ENCODE measurements at places on chromosomes 11 and 22.

DNA sequence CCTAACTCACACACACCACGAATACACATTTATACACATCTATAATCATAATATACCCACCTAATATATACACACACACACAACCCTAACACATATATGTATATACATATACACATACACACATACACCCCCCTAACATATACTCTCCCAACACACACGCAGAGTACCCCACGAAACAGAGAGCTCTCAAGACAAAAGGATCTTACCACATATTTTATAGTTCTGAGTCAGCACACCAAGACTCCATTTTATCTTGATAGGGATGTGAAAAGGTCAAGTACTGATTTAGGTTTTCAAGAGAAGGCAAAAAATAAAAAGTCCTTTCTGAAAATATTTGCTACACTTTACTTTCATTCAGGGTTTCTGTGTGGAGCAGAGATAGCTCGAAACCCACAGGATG lies 1207.2 kb downstream of the LRRC4C start:
- no peak for DNase-seq

DNA sequence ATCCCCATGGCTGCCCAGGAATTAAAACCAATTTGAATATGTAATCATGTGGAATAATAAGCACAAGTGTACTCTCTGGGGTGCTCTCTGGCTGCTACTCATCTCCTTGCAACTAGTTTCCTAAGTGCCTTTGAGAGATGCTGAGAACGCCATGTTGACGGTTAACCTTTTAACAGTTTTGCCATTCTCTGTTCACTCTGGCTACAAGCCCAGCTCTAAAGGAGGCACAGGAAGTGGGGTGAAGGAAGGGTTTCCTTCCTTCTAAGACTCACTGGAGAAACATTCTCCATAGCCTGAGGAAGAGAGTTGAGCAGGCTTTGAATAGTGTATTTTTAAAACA lies 122.0 kb upstream of the ZC3H12C start:
- no peak for DNase-seq

- no peak for DNase-seq
Measured at GRCh38 chr11:111408789-111409727, 30.0 kb upstream of the POU2AF1 start.

GRCh38 chr11:116651098-116651736 lies 121.6 kb downstream of the BUD13 start:
- DNase-seq, result no peak

GRCh38 chr11:128620309-128621100 lies 33.1 kb upstream of the ETS1 start:
- DNase-seq, result no peak

DNA sequence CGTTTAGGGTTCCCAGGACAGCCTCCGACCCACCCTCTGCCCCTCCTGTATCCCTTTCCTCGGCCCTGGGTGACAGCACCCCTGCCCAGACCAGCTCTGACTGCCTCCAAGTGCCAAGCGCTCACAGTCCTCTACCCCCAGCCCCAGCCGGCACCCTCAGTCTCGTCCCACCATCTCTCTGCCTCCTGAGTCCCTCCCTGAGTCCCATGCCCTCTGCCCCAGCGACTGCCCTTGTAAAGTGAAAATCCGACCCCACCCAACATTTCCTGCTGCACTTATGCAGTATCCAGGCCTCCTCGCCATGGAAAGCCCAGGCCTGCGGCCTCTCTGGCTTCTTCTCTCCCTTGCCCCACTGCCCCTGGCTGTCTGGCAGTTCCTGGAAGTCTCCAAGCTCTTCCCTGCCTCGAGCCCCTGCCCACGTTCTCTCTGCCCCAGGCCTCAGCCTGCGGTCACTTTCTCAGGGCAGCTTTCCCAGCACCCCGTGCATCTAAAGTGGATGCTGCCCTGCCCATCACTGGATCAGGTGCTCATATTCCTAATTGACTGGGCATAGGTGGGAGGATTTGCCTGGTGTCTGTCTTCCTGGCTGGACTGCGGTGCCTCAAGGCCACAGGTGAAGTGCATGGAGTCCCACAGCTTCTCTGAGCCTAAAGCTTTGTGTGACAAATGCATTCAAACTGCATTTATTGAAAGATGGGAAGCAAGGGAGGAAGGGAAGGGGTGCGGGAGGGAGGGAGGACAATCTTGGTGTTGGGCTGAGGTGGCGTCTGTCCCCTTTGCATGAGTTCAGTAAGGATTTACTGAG lies 17.7 kb upstream of the IL2RB start:
- DNase-seq, result no peak

DNA sequence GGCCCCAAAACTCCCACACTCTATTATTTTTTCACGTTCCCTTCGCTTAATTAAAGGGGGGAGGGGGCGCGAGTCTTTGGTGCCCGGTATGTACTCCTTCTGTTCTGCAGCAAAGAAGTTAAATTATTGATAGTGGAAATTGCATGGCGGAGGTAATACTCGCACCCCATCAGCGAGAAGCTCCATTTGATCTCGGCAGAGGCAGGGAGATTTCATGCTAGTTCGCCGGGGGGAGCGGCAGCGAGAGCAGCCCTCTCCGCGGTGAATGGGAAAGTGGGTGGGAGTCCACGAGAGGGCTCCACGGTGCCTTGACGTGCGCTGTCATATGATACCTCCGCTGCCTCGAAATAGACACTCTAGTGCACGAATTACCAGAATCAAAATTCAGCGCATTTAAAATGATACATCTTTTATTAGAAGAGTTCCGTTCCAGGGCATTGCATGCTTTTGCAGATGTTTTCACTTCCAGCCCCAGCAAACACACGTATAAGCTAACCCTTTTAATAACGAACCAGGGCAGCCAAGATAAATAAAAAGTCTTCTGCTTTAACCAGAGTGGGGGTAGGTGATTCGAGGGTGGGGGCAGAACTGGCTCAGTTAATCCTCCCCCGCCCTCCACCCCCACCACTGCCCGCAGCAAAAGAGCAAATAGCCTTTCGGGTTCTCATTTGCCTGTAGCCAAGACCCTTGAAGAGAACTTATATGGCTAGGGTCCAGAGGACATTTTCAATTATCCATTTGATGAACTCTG lies 1.3 kb upstream of the BDNF start:
- peak; percentile 5 for DNase-seq

DNA sequence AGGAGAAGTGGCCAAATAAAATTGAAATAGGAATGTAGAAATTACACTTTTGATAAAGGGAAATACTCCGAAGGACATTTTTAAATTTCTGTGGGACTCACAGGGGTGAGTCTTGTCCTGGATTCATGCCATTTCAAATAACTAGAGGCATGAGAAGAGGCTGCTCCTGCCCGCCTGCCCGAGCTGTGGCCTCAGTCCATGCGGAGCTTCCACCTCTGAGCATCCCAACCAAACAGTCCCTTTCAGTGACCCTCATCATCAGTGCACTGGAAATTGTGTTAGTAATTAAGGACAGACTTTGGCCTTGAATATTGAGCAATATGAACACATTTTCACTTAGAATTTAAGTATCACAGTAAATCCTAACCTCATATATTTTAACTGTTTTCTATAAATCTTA lies 25.6 kb downstream of the GRIA4 start:
- DNase-seq, result no peak

DNA sequence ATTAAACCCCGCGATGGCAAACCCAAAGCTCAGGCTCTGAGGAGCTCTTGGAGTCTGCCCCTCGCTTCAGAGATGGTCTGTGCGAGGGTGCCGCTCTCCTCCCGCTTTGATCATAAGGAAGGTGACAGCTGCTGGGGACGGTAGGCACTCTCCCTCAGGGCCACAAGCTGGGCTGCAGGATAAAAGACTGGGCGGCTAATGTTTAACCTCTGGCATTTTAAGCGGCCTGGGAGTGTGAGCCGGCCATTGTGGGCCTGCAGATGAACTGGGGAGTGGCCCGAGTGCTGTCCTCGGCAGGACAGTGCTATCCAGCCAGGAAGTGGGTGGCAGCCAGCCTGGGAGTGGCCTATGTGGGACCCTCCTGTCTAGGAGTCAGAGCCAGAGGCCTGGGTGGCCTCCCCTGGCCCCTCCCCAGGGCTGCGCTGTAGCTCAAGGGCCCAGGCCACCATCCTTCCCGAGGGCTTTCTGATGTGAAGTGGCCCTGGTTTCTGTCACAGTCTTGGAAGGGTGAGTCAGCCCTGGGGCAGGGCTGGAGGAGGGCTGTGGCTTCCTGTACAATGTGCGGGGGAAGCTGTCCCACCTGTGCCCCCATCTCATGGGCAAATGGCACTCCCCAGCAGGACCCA lies 58.7 kb upstream of the PRODH start:
- no peak for DNase-seq

GRCh38 chr11:95296621-95297025 lies 65.6 kb upstream of the SESN3 start:
- DNase-seq, result no peak

- no peak for DNase-seq
Measured at GRCh38 chr22:40720538-40721256, 41.4 kb downstream of the MCHR1 start.

DNA sequence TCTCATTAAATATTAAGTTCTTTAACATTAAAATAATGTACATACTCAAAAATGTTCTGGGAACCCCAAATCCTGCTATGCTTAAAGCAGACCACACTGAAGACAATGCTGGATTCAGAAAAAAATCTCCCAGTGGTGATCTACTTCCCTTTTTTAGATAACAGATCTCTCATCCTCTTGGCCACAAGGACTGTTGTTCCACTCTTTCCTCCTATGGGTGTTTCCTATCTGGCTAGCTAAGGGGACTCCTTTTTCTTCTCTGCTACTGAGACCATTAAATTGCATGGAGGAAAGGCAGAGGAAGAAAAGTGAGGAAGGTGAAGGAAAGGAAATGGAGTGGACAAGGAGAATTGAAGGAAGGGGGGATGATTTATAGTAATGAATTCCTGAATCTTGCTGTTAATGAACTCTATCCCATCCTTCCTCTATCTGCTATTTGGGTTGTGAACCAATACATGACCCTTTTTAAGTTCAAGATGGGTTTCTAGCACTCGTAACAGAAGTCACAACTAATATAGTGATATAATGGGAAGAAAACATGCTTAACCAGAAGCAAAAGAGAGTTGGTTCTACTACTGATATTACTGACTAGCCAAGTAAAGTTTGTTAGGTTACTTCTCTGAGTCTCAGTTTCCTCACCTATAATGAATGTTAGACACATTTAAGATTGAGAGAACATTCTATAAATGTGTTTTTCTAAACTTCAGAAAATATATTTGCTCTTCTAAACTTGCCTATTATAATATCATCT lies 53.2 kb downstream of the PIK3C2A start:
- no peak for DNase-seq

- no peak for DNase-seq
Measured at GRCh38 chr22:50039669-50040443, 18.2 kb downstream of the TTLL8 start.

DNA sequence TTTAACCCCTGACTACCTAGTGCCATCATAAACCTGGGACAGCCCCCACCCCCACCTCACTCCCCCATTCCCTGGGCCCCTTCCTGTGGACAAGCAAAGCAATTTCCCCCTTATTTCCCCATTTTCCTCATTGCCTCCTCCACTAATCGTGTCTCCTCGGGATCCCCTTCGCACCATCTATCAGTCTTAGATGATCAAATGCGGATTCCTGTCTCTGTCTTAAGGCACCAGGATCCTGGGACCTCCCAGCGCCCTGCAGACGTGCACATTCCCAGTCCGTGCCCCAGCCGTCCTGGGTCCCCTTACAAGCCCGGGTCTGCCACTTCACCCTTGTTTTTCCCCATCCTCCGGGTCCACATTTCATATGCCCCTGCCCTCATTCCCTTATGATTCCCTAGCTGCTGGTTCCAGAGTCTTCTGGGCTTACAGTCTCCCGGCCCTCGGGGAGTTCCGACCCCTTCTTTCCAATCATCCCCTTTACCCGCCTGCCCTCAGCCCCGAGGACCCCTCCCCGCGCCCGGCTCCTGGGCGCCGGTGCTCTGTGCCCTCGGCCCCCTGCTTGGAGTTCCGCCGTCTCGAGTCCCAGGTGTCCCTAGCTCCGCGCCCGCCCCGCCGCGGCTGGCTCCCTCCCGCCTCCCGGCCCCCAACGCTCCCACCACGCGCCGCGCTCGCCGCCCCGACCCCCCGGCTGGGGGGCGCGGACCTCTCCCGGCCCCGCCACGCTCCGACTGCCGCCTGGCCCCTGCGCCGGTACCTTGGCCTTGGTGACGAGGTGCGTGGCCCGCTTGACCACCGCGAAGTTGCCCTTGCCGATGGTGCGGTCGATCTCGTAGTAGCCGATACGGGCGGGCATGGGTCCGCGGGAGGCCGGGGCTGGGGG lies 599 bp downstream of the SIK3 start:
- DNase-seq, result peak; percentile 32

DNA sequence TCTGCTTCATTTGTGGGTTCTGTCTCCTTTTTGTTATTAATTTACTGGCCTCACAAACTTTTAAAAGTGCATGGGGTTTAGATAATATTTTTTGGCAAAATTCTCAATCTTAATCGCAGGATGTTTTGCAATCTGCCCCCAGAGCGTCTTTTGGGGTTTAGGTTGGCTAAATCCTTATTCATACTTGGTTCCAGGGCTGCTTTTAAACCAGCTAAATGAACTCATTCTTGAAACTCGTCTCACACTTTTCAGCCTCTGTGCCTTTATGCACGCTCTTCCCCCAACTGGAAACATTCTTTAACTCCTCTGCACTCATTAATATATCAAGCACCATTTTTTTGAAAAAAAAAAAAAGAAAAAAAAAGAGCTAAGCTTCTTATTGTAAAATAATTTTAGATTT lies 131.7 kb downstream of the KIF18A start:
- DNase-seq, result no peak

DNA sequence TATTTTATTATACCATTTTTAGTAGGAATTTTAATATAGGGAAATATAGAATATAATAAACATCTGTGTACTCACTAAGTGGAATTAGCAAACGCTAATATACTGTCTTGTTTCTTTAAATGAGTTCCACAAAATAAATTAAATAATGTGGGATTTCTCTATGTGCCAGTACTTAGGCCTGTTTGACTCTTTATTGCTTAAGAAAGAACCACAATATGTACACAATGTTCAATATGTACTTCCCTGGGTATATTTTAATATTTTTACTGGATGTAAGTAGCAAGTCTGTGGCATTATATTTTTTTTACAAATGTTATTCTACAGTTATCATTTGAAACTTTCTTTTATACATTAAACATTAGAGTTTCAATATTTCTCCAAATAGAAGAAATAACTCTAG lies 92.5 kb upstream of the CARD18 start:
- DNase-seq, result no peak

DNA sequence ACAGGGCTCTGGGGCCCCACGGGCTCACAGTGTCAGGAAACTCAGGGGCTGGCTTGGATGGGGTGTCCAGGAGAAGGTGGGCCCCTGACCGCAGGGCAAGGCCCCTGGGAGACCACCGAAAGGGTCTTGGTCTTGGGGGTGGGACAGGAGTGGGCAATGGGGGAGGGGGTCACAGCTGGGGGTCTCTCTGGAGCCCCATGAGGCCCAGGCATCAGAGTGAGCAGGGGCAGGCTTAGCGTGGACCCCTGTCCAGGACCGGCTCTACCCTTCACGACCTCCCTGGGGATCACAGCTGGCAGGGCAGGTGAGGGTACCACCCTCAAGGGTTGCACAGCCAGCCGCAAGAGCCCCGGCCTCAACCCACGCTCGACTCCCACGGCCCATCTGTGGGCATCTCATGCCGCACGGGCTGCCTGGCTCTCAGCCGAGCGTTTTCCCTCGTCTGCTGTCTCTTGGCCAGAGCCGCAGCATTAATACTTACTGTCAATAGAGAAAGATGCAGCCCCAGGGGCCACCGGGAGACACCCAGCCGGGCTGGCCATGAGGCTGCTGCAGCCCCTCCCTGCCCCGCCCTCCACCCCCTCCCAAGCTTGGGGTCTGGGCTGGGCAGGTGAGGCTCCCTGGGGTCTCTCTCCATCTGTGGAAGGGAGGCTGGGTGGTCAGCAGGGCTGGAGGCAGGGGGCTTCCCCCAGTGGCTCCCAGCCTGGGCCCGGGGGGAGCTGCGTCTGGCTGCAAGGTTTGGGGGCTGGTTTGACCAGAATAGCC lies 662 bp downstream of the MUC5B start:
- DNase-seq, result no peak

GRCh38 chr11:131993246-131993645 lies 622.8 kb downstream of the NTM start:
- DNase-seq, result no peak
